ENCODE measurements at places on chromosomes 11 and 22.

DNA sequence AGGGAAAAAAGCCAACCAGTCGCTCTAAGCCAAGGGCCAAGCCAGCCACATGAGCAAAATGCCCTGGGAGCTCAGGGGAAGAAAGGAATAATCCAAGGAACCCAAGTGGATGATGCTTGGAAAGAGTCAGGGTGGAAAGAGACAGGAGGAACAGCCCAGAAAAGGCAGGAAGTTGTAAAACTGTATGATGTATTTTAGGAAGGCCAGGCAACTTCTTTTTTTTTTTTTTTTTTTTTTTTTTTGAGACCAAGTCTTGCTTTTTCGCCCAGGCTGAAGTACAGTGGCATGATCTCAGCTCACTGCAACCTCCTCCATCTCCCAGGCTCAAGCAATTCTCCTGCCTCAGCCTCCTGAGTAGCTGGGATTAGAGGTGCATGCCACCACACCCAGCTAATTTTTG lies 1.6 kb downstream of the LGALS12 start:
- no peak for DNase-seq

GRCh38 chr11:2097356-2097997 lies 41.7 kb downstream of the IGF2 start:
- DNase-seq, result no peak

DNA sequence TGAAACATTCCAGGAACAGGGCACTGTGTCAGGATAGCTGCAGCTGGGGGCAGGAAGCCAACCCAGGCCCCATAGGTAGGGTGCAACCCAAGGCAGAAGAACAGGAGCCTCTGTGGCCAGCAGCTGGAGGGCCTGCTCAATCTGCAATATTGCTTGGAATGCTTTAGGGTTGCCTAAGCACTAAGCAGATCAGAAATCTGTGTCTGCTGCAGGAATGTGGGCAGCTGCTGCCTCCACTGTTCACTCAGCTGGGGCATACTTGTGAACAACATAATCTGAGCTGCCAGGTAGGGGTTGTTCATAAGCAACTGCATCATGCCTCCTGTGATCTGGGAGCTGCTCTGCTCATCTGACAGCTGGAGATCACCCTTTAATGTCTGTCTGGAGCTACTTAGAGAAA lies 1.7 kb downstream of the UBQLNL start:
- DNase-seq, result no peak

DNA sequence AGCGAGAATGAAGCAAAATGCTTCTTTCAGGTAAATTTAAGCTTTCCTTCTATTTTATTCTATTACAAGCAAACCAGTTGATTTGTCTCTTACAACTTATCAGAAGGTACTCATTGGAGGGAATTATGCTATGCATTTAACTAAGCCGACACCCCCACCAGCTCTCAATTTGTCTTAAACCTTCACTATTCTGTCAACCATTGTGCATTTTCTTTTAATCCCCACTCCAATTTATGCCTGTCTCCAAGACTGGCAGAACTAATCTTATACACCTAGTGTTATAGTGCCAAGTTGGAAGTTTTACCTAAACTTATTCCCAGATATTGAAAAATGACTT lies 12.5 kb downstream of the TAF1D start:
- no peak for DNase-seq

DNA sequence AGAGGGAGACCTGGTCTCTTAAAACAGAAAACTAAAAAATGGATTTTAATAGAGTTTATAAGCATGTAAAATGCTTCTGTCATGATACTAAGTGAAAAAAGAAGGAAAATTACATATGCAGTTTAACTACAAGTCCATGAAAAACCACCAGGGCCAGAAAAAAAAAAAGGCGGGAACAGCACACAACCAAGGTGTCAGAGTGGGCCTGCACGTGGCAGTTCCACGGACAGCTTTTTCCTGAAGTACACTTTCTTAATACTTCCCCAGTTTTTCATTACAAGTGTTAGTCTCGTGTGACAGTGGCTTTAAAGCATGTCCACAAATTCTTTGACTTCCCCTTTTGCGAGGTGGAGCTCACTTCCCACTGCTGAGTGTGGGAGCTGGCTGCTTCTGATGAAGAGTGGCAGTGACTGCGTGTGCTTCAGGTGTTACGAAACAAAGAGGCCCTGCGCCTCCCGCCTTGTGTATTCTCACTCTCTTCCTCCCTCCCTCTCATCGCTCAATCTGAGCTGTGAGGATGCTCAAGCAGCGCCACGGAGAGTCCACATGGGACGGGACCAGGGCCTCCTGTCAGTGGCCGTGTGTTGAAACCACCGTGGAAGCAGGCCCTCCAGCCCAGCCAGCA lies 16.4 kb downstream of the PPM1F start:
- no peak for DNase-seq

- DNase-seq, result no peak
Observed at GRCh38 chr11:28483072-28483867, 375.1 kb downstream of the METTL15 start.

GRCh38 chr22:48752451-48753380 lies 1075.0 kb downstream of the BRD1 start:
- DNase-seq, result no peak

- no peak for DNase-seq
Observed at GRCh38 chr11:5910540-5910939, 17.5 kb downstream of the OR52E5 start.

GRCh38 chr22:46587492-46588278 lies 32.5 kb upstream of the GRAMD4 start:
- DNase-seq, result peak; percentile 22

GRCh38 chr11:125470355-125470754 lies 25.7 kb downstream of the FEZ1 start:
- no peak for DNase-seq

- DNase-seq, result peak; percentile 25
Observed at GRCh38 chr11:57349491-57350274, 11.5 kb downstream of the P2RX3 start.

DNA sequence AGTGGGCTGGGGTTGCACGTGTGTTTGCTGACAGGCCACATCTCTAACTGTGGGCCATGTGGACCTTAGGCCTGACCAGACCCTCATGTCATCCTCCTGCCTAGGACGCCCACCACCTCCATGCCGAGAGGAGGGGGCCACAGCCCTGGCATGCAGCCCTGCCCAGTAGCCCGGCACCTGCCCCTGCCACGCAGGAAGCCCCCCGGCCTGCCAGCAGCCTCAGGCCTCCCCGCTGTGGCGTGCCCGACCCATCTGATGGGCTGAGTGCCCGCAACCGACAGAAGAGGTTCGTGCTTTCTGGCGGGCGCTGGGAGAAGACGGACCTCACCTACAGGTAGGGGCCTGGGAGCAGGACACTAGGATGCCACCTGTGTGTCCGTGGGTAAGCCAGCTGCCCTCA lies 6.4 kb downstream of the MMP11 start:
- DNase-seq, result no peak

- DNase-seq, result no peak
Observed at GRCh38 chr11:13924801-13925327, 37.7 kb upstream of the SPON1 start.

DNA sequence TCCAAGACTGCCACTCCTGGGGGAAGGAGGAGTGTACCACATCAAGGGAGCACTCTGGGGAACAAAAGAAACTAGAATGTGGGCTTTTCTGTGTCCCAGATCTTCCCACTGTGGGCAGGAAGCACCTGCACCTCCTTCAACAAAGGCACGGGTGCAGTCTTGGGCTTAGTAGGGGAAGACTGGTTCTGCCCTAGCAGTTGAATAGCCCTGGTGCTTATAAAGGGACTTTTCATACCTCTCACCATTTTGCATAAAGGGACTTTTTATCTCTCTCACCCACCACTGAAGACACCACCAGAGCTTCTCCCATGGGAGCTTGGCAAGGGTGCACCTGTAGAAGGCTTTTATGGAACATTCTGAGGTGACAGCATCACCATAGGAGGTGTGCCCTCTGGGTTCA lies 65.8 kb upstream of the MS4A8 start:
- DNase-seq, result no peak

- no peak for DNase-seq
Observed at GRCh38 chr11:101574886-101575285, 8.9 kb downstream of the TRPC6 start.

DNA sequence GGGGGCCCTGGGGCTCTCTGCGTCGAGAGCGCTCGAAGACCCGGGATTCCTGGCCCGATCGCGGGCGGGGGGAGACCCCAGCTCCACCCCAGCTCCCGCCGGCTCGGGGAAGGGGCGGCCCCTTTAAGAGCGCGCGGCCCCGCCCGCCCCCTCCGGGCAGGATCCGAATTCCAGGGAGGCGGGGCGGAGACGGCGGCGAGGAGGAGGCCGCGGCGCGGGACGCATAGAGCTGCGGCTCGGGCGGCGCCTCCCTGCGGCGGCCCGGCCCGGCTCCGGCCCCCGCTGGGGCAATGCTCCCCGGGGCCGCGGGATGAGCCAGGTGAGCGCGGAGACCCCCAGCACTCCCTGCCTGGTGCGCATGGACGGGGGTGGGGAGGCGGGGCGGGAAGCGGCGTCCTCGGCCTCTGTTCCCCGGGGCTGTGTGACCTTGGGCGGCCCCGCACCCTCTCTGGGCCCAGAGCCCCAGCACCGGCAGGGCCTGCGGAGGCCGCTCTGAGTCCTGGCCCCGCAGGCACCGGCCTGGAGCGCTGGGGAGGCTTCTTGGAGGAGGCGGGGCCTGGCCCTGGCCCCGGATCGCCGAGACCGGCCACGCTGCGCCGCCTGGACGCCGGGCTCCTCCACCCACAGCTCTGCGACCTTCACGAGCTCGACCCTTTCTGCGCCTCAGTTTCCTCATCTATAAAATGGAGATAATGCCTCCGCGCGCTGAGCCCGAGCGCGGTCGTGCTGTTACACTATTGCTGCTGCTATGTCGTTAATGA lies 565 bp downstream of the GAS2L1 start:
- DNase-seq, result peak; percentile 52

DNA sequence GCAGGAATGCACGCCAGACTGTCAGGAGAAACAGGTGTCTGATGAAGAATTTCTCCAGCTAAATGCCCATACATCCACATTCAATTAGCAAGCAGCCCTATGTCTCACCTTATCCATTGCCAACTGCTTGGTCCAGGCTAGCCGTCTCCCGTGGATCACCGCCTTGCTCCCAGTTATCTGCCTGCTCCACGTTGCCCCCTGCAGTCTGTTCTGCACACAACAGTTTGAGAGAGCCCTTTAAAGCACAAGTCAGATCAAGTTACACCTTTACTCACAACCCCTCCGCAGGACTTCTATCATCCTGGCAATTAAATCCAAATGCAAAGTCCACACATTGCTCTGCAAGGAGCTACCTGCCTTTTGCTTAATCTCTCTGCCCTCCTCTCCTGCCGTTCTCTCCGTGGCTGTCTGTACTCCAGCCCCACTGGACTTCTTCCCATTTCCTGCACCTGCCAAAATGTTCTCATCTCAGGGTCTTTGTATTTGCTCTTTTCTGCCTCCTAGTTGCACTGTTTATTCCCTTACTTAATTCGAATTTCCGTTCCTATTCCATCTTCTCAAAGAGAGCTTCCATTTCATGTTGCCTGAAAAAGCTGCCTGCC lies 185.3 kb upstream of the LARGE1 start:
- no peak for DNase-seq

DNA sequence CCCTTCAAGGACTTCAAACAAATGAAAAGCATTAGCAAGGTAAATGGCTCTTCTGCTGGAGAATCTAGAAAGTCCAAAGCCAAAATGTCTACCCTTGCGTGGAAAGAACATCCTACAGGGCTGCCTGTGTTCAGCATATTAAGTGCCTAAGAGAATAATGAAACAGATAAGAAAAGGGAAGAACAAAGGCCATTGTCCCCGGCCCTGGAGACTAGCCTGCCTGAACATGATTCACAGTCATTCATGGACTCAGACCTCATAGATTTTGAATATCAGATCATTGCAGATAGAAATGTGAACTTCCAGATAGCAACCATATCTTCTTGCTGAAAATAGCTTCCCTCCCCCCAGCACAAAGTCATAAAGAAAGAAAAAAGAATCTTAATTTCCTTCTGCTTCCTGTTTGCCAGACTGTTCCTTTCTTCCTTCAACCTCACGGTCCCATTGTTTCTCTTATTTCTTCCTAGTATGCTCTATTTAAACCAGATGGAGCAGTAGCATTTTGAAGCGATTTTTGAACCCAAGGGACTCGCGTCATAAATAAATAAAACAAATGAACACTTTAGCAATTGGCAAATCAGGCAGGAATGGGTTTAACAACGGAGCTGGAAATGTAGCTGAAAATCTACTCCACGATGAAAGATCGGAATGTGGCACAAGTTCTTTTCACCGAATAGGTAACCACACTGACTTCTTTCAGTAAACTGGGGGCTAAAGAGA lies 408.2 kb upstream of the CCDC90B start:
- DNase-seq, result no peak

Measured in COR-L47 (cell line).